Hippocampal formation (tissue), 2 donors: ENCODE measurements at places on chromosomes 16 and 17.

- DNase-seq, result no peak
Measured at GRCh38 chr16:87025676-87026075, 291.5 kb downstream of the C16orf95 start.

DNA sequence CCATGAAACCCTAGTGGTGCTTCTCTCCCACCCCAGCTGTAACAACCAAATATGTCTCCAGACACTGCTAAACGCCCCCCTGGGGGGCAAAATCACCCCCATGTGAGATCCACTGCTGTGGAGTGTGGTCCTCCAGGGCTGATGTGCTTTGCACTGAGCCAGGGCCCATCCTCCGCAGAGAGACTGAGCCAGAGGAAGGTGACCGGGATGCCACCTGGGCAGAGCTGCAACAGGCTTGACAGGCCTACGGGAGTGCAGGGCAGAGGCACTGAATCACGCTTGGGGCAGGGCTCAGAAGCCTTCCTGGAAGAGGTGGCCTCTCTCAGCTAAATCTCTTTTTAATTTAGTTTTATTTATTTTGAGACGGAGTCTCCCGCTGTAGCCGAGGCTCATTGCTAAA, 4.4 kb downstream of the GJD3 start:
- DNase-seq, result no peak

- no peak for DNase-seq
Measured at GRCh38 chr16:50390914-50391716, 22.3 kb upstream of the BRD7 start.

- DNase-seq, result no peak
Measured at GRCh38 chr17:81840826-81841778, 6.3 kb upstream of the PPP1R27 start.

- no peak for DNase-seq
Measured at GRCh38 chr17:46010597-46011186, 11.6 kb downstream of the STH start.

DNA sequence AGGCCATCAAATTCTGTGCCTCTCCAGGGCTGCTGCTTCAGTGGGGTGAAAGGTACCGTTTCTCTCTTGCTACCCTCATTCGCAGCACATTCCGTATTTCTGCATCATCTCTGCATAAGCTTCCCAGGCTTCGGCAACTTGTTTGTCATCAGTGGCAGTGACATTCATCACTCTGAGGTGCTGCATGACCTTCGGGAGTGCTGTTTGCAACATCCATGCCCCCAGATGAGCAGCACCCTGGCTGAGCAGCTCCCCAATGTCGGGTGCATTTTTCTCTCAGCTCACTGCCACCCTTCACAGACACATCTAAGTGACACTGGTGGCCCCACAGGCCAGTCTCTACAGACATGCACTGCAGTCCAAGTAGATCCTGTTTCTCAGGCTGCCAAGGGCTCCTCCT, 3.8 kb downstream of the CREBBP start:
- no peak for DNase-seq

GRCh38 chr16:88453611-88454522, 787 bp downstream of the ZFPM1 start:
- no peak for DNase-seq

DNA sequence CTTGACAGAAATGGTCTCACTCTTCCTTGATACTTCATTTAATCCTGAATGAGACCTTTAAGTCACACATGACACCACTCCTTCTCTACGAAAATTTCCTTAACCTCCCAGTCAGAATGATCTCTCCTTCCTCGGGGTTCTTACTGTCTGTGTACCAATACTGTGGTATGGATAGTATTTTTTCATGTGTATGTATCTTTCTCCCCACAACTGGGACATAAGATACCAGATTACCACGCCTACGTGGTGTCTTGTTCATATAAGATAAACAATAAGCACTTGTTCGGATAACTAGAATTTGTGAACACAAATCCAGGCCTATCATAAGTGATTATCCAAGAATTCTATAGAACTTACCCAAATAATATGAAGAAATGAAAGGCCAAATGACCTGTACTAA, 11.3 kb downstream of the NUP88 start:
- DNase-seq, result no peak

- no peak for DNase-seq
Measured at GRCh38 chr17:32943647-32944191, 15.8 kb downstream of the TMEM98 start.
